Activated T-cell treated with anti-CD3 and anti-CD28 coated beads, Interleukin-2, amount 50 U/mL, for 4 hours (primary cell): ENCODE measurements at places on chromosomes 6 and 20. TPM values are rescaled to one million over a fixed set of nuclear protein-coding genes. Genes with fewer than 3 reads are reported as not detected.

WFDC5 gene
- not detected for total RNA-seq

EPB41L1 gene
- 0.22 TPM for total RNA-seq

TUBB2B gene
- total RNA-seq, result 0.61 TPM

VSX1 gene
- not detected for total RNA-seq

RIMS4 gene
- total RNA-seq, result 0.03 TPM

OTOR gene
- not detected for total RNA-seq

ENPP5 gene
- total RNA-seq, result not detected

RHAG gene
- total RNA-seq, result not detected

CCN5 gene
- 0.15 TPM for total RNA-seq

BPIFB4 gene
- not detected for total RNA-seq

ZNF334 gene
- total RNA-seq, result 0.63 TPM

RPRD1B gene
- 40.4 TPM for total RNA-seq

CPXM1 gene
- 0.95 TPM for total RNA-seq

VPS52 gene
- total RNA-seq, result 63.5 TPM

SLC17A4 gene
- not detected for total RNA-seq

EYA2 gene
- not detected for total RNA-seq

CYP24A1 gene
- total RNA-seq, result not detected

SYCP2L gene
- not detected for total RNA-seq

NFATC2 gene
- total RNA-seq, result 48.3 TPM

RSPO4 gene
- total RNA-seq, result not detected

CALHM4 gene
- total RNA-seq, result not detected

C6orf163 gene
- 0.76 TPM for total RNA-seq

LKAAEAR1 gene
- total RNA-seq, result 0.38 TPM

RBM24 gene
- not detected for total RNA-seq

OXT gene
- 0.60 TPM for total RNA-seq

TRIM10 gene
- not detected for total RNA-seq

HLA-DMB gene
- total RNA-seq, result 1.4 TPM

SYNDIG1 gene
- total RNA-seq, result not detected

WFDC10B gene
- not detected for total RNA-seq

BCLAF1 gene
- total RNA-seq, result 241 TPM

TBC1D32 gene
- 2.4 TPM for total RNA-seq

RAET1L gene
- not detected for total RNA-seq

ZNF337 gene
- 7.5 TPM for total RNA-seq

C20orf144 gene
- 0.11 TPM for total RNA-seq

ANGPT4 gene
- total RNA-seq, result not detected

RPP40 gene
- total RNA-seq, result 27.2 TPM

MAK gene
- total RNA-seq, result 0.84 TPM

CTCFL gene
- total RNA-seq, result 0.27 TPM

KCNG1 gene
- 7.0 TPM for total RNA-seq

NR2E1 gene
- not detected for total RNA-seq

SAMD5 gene
- total RNA-seq, result not detected

JAG1 gene
- 0.38 TPM for total RNA-seq
